Forelimb muscle (tissue), 1 donor: ENCODE measurements at places on chromosomes 13 and 19. TPM values are rescaled to one million over a fixed set of nuclear protein-coding genes. Genes with fewer than 3 reads are reported as not detected.
A peak's percentile ranks its signal among the peaks of the same experiment; 100 is the strongest.

The ZNF100 gene
- polyA plus RNA-seq = 6.8 TPM

The PRR20C gene
- polyA plus RNA-seq = not detected

DNA sequence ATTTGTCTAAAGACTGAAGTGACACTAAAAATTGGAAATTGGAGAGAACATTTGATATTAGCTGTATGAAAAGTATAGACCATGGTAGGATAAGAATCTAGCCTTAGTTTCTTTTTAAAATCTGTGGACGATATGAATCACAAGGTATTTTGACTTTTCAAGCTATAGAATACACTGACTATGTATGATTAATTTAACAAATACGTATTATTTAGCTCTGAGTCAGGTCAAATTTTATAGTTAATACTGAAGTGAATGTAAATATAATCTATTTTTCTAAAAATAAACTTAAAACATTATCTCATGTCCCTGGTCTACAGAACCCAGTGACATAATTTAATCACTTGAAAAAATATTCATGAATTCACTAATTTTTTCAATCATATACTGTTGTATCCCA, 795.6 kb upstream of the SLITRK1 start:
- DNase-seq = no peak

GRCh38 chr13:36550177-36550576, 117.9 kb downstream of the CCNA1 start:
- no peak for DNase-seq

DNA sequence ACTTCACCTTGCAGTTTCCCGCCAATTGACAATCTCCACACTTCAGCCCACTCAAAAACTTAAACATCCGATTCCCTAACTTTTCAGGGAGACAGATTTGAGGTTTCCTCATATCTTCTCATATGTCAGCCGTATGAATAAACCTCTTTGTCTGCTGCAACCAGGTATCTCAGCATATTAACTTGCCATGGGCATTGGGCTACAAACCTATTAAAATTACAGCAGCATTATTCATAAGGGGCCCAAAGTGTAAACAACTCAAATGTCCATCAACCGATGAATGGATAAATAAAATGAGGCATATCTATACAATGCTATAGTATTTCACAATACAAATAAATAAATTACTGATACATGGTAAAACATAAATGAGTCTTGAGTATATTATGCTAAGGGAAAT, 179.4 kb upstream of the ATXN8OS start:
- DNase-seq = no peak

DNA sequence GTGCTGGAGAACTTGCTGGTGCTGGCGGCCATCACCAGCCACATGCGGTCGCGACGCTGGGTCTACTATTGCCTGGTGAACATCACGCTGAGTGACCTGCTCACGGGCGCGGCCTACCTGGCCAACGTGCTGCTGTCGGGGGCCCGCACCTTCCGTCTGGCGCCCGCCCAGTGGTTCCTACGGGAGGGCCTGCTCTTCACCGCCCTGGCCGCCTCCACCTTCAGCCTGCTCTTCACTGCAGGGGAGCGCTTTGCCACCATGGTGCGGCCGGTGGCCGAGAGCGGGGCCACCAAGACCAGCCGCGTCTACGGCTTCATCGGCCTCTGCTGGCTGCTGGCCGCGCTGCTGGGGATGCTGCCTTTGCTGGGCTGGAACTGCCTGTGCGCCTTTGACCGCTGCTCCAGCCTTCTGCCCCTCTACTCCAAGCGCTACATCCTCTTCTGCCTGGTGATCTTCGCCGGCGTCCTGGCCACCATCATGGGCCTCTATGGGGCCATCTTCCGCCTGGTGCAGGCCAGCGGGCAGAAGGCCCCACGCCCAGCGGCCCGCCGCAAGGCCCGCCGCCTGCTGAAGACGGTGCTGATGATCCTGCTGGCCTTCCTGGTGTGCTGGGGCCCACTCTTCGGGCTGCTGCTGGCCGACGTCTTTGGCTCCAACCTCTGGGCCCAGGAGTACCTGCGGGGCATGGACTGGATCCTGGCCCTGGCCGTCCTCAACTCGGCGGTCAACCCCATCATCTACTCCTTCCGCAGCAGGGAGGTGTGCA, 587 bp downstream of the S1PR4 start:
- no peak for DNase-seq

GRCh38 chr13:33119856-33120543, 103.8 kb downstream of the KL start:
- no peak for DNase-seq

- no peak for DNase-seq
These were observed 538.5 kb downstream of the GPC6 start for GRCh38 chr13:93765062-93765461.

- no peak for DNase-seq
These were observed 11.6 kb downstream of the SUPT20H start for GRCh38 chr13:37047846-37048245.

- DNase-seq = no peak
These were observed 113.0 kb downstream of the TEX26 start for GRCh38 chr13:31045286-31046081.

GRCh38 chr13:20902438-20903163, at the start of gene XPO4:
Gene XPO4 (minus strand): TSS chr13:20902746. CDS start chr13:20902738, 8 bp downstream.
- DNase-seq = peak; percentile 54

- DNase-seq = no peak
These were observed 406.7 kb upstream of the ZNF507 start for GRCh38 chr19:31938675-31939074.

DNA sequence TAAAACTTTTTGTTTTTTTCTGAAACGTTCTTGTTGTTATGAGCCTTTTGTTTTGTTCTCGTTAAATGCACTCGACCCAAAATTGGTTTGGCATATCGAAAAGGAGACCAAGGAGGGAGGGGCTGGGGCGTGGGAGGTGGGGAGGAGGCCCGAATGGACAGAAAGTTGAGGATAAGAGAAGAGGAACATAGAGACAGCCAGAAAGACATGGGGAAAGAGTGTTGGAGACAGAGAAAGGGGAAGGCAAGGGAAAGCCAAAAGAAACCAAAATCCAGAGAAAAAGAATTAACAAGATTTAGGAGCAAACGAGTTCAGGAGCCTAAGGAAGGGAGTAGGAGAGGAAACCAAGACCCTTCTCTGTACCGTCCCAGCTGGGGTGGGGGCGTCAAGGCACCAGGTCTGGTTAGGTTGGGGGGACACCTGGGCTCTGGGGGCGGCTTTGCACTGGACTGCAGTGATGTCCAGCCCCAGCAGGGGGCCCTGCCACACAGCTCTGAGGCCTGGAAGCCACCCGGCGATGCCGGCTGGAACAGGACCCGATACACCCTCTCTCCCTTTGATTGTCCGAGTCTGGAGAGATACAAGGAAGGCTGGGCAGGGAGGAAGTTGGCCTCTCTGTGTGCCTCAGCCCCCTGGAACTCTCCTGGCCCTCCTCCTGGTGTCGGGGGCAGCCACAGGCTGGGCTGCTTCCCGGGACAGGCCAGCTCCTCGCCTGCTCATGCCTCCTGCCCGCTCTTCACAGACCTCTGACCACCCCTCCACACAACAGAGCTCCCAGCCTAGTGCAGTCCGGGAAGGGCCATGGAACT, 11.6 kb upstream of the ASF1B start:
- peak; percentile 47 for DNase-seq

- no peak for DNase-seq
These were observed 64.5 kb downstream of the ZNF257 start for GRCh38 chr19:22116760-22117159.

The DCT gene
- 0.18 TPM for polyA plus RNA-seq

GRCh38 chr13:28379371-28380083, 115.4 kb downstream of the FLT1 start:
- DNase-seq = no peak

DNA sequence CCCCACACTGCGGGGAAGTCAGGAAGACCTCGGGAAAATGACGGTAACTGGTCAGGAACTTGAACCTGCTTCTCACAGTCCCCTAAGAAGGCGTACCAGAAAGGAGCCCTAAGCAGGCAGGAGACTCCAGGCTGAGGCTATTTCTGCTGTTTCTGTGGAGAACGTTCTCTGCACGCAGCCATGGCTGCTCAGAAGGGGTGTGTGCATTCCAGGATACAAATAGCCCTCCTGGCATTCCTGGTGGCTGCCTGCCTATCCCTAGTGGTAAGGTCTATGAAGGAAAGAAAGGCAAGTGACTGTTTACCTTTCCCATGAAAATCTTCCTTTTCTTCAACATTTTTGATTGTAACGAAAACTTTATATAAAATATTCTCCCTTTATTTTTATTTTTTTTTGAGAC, 2.5 kb downstream of the SGCG start:
- DNase-seq = no peak
